Umbilical cord (tissue), 2 donors: ENCODE measurements at places on chromosomes 16 and 17.

DNA sequence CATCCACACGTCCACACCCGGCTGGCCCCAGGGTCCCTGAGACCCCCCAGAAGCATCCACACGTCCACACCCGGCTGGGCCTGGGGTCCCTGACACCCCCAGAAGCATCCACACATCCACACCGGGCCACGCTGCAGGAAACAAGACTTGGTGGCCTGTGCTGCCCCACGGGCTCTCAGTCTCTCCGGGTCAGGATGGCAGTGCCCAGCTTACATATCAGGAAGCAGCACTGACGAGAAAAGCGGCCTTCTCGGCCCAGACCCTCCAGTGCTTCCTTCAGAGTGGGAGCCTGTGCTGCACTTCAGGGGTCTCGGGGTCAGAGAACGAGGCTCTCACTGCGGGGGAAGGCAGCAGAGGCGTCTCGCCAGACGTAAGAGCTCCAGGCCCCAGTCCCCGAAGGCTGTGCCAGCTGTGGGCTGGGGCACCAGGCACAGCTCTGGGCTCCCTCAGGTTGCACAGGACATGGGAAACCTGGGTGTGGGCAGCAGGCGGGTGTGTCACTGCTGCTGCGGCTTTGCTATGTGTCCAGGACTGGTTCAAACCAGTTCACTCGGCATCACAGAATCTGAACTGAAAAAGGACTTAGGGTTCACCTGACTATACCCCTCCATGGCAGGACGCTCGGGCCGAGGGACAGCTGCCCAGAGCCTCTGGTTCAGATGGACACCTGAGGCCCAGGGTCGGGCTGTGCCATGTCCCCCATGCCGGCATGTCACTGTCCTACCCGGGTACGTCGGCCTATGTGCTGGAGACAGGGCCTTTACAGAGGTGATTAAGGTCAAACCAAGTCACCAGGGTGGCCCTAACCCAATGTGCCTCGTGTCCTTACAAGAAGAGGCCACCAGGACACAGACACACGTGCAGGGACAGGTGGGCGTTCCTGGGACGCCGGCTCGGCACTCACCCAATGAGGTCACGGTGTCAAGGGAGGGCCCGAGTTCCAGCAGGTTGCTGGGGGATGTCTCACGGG, 40.2 kb upstream of the CHMP6 start:
- DNase-seq: no peak

- no peak for DNase-seq
Measured at GRCh38 chr17:67080804-67081203, 36.5 kb downstream of the CACNG1 start.

- DNase-seq: no peak
Measured at GRCh38 chr17:32516940-32517701, 30.3 kb downstream of the CDK5R1 start.

DNA sequence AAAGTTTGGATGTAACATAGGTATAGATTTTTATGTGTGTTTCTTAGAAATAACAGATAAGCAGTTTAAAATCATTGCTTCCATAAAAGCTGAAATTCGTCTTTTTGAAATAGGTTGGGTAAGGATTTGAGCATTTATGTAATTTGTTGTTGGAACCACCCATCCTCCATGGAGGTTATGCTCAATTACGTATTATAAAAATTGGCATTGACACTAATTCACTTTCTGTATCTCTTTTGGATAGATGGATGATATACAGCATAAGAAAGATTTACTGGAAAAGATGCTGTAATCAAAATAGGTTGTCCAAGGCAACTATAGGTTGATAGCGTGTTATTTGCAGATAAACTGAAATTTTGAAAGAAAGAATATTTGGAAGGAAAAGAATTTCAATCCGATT, 105.5 kb downstream of the PRKCA start:
- DNase-seq: no peak

- DNase-seq: no peak
Measured at GRCh38 chr17:36701429-36702099, 100.2 kb downstream of the MRM1 start.

GRCh38 chr16:89358030-89359005, 132.0 kb downstream of the ANKRD11 start:
- DNase-seq: no peak

- no peak for DNase-seq
Measured at GRCh38 chr17:9051561-9051960, 30.3 kb downstream of the NTN1 start.

- DNase-seq: no peak
Measured at GRCh38 chr17:55351226-55351625, 70.4 kb downstream of the MMD start.

GRCh38 chr16:66079671-66080334, 286.7 kb upstream of the CDH5 start:
- DNase-seq: no peak

- DNase-seq: no peak
Measured at GRCh38 chr16:90057738-90058173, 19.4 kb downstream of the PRDM7 start.

- DNase-seq: no peak
Measured at GRCh38 chr16:1917056-1917664, 1.1 kb downstream of the HS3ST6 start.

DNA sequence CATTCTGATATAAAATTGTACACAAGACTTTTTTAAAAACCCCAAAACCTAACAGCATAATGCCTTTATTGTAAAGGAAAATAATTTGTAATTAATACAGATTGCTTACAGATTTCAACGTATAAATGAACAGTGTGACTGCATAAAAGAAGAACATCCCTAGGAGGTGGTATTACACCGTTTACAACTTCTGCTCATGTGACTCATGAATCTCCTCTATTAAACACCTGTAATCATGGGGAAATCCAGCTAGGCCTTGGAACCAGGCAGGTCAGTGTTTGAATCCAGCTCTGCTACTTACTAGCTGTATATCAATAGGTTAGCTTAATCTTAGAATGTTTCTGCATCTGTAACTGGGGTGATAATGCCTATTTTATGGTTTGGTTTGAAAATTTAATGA, 15.2 kb downstream of the RABEP1 start:
- DNase-seq: no peak

DNA sequence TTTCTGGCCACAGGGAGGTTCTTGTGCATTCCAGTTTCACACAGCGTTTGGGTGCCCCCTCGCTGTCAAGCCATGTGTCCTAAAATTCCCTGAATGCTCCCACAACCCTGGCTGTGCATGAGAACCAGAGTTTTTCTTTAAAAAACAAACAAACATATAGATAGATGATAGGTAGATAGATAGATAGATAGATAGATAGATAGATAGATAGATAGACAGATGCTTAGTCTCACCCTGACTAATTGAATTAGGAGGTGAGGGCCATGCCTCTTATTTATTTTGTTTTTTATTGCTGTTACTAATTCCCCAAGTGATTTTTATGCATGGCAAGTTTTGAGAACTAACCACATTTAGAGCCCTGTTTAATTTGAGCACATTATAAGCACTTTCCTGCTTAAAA, 32.2 kb downstream of the PRSS54 start:
- DNase-seq: no peak
